ENCODE measurements at places on chromosomes 7 and 10.

DNA sequence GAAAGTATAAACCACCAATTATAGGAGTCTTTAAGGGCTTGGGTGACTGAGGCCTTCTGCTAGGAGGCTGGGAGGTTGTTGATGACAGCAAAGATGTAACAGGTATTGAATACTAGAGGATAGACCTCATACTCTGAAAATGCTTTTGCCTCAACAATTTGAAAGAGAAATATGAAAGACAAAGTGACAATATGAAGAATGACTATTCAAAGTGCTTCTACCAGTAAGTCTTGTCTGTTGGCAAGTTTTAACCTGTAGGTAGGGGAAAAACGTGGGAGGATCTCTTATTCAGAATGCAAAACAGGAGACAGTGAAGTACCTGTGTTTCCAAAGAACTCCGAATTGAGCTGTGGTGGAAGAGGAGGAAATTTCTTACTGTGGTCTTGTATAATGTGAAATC is 38.2 kb downstream of the GBF1 start:
- no peak for DNase-seq

GRCh38 chr10:88196291-88196690 is 332.9 kb downstream of the PTEN start:
- no peak for DNase-seq

- no peak for DNase-seq
These were observed 116.6 kb upstream of the MACROH2A2 start for GRCh38 chr10:69936091-69936490.

DNA sequence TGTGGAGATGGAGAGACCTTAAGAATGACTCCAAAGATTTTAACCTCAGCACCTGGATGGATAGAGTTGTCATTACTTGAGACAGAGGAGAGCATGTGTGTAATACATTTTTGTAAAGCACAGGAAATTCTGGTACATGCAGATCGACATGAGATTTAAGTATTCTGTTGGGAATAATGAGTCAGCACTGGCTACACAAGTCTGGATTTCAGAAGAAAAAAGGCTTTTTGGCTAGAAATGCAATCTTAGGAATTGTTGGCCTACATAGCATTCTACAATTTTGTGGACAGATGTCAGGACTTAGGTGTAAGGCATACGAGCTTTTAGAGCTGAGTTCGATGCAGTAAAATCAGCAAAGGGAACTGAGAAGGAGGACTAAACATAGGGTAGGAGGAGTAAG is 24.1 kb upstream of the ANKRD30A start:
- no peak for DNase-seq

DNA sequence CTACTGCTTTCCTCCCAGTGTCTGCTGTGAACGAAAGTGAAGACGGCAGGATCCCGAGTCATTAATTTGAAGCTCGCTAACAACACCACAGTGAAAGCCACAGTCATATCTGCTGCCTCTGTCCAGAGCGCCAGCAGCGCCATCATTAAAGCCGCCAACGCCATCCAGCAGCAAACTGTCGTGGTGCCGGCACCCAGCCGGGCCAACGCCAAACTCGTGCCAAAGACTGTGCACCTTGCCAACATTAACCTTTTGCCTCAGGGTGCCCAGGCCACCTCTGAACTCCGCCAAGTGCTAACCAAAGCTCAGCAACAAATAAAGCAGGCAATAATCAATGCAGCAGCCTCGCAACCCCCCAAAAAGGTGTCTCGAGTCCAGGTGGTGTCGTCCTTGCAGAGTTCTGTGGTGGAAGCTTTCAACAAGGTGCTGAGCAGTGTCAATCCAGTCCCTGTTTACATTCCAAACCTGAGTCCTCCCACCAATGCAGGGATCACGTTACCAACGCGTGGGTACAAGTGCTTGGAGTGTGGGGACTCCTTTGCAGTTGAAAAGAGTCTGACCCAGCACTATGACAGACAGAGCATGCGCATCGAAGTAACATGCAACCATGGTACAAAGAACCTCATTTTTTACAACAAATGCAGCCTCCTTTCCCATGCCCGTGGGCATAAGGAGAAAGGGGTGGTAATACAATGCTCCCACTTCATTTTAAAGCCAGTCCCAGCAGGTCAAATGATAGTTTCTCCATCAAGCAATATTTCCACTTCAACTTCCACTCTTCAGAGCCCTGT is 94.8 kb upstream of the KCNMA1 start:
- no peak for DNase-seq

DNA sequence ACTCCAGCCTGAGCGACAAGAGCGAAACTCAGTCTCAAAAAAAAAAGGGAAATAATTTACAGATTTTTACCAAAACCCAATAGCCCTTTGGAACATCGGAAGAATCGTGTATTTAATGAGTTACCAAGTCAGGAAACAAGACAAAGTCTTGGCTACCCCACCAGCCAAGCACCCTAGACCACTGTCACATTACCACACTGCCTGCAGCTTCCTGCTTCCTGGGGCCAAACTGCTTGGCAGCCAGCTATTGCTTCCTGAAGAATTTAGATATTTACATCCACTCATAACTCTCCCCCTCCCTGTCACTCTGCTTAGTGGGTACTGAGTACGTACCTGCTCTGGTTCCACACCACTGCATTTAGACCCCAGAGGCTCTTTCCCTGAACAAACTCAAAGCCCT is 14.1 kb upstream of the TNPO3 start:
- no peak for DNase-seq

GRCh38 chr10:86162696-86163400 is 203.7 kb downstream of the GRID1 start:
- DNase-seq = no peak

DNA sequence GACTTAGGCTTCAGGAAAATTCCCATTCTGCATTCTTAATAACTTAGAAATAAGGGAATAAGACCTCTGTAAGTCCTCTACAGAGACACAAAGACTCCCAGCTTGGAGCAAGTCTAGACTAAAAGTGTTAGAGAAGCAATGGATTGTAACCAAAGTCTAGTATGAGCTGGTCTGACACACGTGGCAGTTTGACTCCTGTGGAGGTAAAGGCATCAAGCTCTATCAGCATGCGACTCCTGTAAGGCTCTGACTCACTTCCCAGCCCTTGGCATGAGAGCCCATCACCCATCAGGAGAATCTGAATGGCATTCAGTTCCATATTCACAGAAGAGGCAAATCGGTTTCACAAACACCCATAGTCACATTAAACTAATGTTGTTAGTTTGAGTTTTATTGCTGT is 4.4 kb upstream of the VSTM4 start:
- DNase-seq = no peak

- no peak for DNase-seq
These were observed 21.0 kb downstream of the PANK1 start for GRCh38 chr10:89624020-89624419.

DNA sequence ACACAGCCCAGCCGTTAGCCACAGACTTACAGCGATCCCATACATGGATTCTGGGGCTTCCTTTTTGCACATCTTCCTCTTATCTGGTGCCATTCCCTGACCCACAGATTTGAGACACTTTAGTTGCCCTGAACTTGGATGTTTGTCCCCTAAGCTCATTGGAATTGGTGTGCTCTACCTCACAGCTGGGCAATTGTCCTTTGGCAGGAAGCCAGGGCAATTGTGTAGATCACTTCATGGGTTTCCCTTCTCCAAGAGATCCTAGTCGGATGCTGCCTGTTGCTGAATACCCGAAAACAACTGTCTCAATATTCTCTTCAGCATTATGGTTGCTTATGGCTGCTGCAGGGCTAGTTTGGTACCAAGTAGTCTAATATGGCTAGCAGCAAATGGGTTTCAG is 470.7 kb upstream of the MKI67 start:
- no peak for DNase-seq

GRCh38 chr10:130003166-130003565 is 39.1 kb upstream of the EBF3 start:
- DNase-seq = no peak

DNA sequence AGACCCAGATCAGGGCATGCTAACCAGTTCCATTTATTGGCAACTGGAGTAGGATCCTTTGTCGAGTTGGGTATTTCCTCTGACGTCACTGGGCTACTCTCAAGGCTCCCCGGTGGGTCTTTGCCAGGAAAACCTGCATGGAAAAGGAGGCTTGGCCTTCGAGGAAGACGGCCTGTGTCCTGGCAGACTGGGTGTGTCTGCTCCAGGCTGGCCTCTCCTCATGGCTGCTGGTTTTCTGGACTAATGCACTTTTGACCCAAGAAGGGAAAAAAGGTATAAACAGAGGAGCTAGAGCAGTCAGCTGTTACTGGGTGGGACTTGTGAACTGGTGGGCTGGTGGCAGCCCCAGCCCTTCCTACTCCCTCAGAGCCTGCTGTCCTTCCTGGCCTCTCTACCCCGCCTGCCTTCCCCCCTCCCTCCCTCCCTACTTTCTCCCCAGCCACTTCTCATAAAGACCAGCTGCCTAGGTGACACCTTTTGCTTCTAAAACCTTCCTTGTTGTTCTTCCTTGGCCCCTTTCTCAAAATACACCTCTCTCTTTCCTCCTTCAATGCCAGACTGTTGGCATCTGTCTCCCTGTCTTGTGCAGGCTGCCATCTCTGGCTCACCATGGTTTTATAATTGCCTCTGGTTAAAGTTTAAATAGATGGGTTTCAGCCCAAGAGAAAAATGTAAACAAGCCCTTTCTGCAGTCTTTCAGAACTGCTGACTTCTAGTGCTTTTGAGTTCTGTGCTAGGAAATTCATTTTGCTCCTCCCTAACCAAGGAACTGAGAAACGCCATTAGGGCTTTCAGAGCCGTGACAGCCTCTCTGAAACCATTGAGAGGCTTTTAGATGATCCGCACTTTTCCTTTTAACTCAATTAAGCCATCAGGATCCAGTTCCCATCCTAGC is 101.8 kb upstream of the MKLN1 start:
- DNase-seq = no peak

DNA sequence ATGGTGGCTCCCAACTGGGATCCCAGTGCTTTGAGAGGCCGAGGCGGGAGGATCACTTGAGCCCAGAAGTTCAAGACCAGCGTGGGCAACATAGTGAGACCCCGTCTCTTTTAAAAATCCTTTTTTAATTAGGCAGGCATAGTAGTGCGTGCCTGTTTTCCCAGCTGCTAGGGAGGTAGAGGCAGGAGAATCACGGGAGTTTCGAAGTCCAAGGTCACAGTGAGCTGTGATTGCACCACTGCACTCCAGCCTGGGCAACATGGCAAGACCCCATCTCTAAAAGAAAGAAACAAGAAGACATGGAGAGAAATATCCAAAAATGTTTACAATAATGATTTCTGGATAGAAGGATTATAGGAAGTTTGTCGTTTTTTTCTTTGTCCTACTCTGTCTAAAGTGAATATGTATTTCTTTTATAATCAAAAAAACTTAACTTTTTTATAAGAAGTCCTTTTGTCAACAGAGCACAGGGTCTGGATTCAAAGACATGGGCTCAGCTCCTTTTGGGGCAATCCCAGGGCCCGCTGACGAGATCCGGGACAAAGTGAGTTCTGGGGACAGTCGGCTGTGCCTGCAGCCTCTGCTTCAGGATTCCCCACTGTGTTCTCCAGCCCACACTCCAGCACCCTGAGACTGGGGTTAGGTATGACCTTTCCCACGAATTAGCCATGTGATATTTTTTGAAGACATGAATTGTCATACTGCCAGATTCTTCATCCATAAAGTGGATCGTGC is 45.6 kb downstream of the PDGFA start:
- DNase-seq = no peak

GRCh38 chr7:2761131-2761624 is 73.2 kb downstream of the AMZ1 start:
- DNase-seq = no peak

GRCh38 chr10:11861341-11861740 is 38.2 kb downstream of the PROSER2 start:
- no peak for DNase-seq

GRCh38 chr7:93902777-93903423 is 3.5 kb upstream of the GNGT1 start:
- DNase-seq = no peak

All from central memory CD8-positive, alpha-beta T cell (primary cell).